ENCODE measurements at places on chromosomes 3 and 15.

GRCh38 chr3:188241883-188242282 lies 87.9 kb downstream of the LPP start:
- no peak for DNase-seq

GRCh38 chr3:127408022-127408683 lies 120.3 kb upstream of the PRR20G start:
- DNase-seq, result no peak

GRCh38 chr3:64161481-64161952 lies 63.7 kb downstream of the PRICKLE2 start:
- no peak for DNase-seq

DNA sequence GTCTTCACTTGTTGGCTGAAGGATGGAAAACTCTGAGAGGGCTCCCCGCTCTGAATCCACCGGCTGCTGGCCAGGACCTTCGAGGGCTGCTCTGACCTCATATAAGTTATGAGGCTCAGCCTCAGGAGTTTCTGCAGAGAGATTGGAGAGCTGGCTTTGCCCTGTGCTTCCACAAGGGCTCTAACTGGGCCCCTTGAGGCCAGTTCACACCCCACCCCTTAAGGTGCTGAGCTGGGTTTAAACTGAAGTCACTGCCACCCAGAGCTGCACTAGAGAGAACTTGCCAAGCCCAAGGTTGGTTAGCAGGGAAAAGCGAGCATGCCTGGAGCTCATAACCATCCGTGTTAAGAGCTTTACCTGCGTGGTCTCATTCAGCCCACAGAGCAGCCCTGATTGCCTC lies 2.8 kb upstream of the CCDC33 start:
- DNase-seq, result no peak

DNA sequence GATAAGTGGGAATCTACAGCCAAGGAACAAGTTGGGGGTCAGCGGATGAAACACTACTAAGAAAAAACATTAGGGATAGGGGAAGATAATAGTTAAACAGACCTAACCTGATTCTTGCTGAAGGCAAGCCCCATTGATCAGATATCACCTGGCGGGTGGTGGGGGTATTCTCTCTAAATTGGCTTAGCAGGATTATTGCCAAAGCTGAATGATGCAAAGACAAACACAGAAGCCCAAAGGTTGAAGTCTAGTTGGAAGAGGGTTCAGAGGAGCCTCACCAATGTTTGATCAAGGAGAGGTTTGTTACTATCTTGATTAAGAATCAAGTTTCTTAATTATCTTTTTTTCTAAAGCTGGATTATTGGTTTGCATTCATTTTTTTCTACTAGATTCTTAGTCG lies 371.9 kb upstream of the CNTN4 start:
- DNase-seq, result no peak

DNA sequence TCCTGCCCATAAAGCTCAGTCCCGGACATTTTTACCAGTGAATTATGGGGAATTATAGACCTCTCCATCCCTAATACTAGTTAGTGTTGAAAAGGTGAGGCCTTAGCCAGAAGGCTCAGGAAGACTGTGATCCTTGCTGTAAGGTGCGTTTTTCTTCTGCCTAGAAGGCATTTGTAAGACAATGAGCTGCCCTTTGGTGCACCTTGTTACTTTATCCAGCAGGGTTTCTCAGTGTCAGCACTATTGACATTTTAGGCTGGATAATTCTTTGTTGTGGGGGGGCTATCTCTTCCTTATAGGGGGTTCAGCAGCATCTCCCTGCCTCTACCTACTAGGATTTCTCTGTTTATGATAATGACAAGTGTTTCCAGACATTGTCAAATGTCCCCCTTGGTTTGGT lies 108.1 kb upstream of the ABHD17C start:
- no peak for DNase-seq

GRCh38 chr3:16761571-16761970 lies 123.2 kb upstream of the PLCL2 start:
- peak; percentile 38 for DNase-seq

- DNase-seq, result no peak
Measured at GRCh38 chr15:73927003-73927475, 777 bp downstream of the LOXL1 start.

DNA sequence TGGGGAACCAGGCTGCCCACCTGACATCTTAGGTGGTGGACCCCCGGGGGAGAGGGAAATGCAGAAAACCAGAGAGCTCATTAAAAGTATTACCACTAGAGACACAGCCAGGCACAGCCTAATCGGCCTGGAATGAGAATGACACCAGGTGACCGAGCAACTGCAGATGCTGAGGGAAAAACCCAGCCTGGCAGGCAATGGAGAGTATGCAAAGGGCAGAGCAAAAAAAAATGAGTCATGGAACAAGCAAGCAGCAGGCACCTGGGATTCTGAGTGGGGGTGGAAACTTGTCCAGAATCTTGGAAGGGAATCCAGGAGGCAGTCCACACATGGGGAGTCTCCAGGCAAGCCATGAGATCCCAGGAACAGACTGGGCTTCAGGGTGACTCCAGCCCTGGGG lies 183.7 kb upstream of the LRRN1 start:
- DNase-seq, result no peak

GRCh38 chr3:69252631-69253030 lies 130.2 kb upstream of the LMOD3 start:
- no peak for DNase-seq

DNA sequence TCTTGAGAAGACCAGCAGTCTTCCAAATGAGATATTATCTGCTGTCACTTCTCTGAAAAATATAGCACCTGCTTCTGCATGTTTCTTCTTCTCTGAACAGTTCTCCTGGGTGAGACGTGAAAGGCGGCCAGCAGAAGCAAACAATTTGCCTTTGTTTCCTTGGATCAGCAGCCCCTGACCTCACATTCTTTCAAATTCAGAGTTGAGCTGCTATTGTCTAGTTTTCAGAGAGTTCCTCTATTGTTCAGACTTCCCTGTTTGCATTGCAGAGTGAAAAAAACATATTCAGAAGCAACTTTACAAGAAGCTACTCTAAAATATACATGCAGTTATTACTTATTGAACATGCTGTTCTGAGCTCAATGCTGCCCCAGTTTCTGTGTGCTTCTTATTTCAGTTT lies 653.6 kb downstream of the NAALADL2 start:
- no peak for DNase-seq

DNA sequence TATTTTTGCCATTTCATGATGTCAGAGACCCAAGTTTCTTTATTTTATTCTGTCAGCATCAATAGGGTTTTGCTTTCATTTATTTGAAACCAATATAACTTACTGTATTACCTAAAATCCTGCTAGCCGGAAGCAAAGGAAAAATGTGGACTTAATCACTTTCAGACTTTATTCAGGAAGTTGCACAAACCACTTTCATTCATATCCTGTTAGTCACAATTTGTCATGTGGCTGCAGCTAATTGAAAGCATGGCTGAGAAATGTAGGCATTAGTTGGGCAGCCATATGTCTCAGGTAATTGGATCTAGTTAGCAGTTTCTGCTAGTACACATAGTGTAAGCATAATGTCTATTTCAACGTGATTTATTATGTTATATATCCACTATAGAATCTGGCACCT lies 462.3 kb upstream of the SGO1 start:
- DNase-seq, result peak; percentile 72

DNA sequence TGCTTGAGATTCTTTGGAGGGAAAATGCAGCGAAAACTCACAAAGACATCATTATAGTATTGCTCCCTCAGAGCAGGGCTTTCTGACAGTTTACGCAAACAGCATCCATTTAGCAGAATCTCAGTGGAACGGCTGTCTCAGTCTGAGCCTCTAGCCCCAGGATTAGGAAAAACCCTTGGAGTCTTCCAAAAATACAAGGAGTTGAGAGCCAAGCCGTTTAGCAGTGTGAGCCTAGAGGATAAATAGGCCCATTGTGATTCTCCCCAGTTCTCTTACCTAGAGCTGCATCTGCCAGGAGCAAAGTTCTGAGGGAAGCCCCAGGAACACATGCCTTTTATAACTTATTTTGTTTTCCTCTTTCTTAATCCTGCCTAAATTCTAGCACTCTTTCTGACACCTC lies 359.6 kb downstream of the NTRK3 start:
- DNase-seq, result no peak

- no peak for DNase-seq
Measured at GRCh38 chr3:12897381-12898289, 56.3 kb upstream of the RPL32 start.

- no peak for DNase-seq
Measured at GRCh38 chr3:72888546-72889309, 882 bp downstream of the GXYLT2 start.

GRCh38 chr3:195113536-195114425 lies 157.2 kb downstream of the XXYLT1 start:
- no peak for DNase-seq

DNA sequence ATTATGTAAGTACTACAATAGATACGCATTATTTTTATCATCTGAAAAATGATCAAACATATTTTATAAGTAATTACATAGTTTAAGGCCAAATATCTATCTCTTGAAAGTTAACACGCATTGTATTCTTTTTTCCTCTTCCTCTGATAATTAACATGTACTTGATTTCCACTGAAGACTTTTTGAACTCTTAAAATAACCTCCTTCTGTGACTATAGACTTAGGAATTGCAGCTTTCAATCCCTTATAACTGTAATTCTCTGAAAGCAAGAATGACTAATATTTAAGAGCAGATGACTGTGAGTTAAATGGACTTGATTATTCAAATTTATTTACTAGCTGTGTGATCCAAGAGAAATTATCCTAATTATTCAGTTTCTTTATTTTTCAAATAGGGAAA lies 730.6 kb upstream of the NECTIN3 start:
- DNase-seq, result no peak

- DNase-seq, result no peak
Measured at GRCh38 chr3:13009132-13009945, 63.9 kb downstream of the IQSEC1 start.
